Stimulated activated CD8-positive, alpha-beta memory T cell treated with anti-CD3 and anti-CD28 coated beads, Interleukin-15, amount 100 ng/mL, for 4 hours (primary cell): ENCODE measurements at places on chromosomes 12 and 14.

DNA sequence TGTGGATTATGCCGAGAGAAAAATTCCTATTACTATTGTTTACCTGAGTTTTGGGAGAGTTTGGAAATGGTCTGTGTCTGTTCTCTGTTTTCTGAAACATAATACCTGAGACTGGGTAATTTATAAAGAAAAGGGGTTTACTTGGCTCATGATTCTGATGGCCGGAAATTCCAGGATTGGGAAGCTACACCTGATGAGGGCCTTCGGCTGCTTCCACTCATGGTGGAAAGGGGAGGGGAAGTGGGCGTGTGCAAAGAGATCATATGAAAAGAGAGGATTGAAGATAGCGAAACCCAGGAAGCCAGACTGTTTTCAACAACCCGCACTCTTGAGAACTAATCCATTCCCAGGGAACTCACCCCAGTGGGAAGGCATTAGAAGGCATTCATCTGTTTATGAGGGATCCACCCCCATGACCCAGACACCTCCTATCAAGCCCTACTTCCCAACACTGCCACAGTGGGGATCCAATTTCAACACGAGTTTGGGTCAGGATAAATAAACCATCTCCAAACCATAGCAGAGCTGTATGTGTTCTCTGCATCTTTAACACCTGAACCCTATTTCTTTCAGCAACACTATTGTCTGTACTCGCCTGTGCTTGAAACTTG is 51.1 kb downstream of the APAF1 start:
- DNase-seq: no peak

- no peak for DNase-seq
These were observed 21.3 kb downstream of the TSPAN9 start for GRCh38 chr12:3098436-3098835.

DNA sequence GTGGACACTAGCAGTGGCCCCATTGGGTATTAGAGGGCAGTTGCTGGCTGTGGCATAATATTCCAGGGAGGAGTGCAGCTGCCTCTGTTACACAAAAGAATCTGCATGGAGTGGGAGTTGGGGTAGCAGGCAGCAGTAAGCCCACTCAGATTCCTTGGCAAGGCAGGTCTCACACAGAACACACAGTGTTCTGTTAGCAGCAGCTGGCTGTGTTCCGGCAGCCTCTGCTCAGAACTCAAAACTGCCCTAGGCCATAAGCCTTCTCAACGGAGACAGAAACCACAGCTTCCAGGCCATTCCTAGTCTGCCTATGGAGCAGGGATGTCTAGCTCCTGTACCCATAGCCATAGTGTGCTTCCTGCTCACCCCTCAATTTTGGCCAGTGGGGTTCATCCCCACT is 1085.4 kb downstream of the SLC6A15 start:
- no peak for DNase-seq

DNA sequence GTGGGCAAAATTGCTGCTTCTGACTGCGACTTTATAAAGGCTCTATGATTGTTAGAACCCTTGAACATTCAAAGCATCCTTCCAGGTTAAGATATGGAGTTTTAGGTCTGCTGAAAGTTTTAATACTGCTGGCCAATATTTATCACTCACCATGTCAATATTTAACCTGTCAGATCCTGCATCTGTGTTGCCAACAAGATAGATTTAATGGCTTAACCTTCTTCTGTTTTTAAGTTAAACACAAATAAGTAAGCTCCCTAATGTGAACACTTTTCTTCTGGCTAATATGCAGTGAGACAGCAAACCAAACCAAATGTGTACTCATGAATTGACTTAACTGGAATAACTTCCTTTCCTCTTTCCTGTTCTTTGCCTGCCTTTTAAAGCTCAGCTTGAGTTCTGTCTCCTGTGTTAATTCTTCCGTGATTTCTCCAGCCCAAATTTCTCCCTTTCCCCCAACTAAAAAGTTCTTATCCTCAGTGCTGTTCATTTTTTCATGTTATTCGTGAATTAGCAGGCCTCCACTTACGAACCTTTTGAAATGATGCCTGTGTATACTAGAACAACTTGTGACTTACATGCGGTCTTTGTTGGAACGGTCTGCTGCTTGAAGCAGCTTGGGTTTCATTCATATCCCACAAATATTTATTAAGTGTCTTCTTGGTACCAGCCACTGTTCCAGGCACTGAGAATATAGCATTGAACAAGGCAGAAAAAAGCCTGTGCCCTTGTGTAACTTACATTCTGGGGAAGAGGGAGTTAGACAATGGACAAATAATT is 9.1 kb downstream of the FBXW8 start:
- no peak for DNase-seq

GRCh38 chr14:59132796-59133494 is 55.5 kb upstream of the DAAM1 start:
- DNase-seq: no peak

- DNase-seq: no peak
These were observed 6.3 kb downstream of the RACGAP1 start for GRCh38 chr12:50018968-50019367.

DNA sequence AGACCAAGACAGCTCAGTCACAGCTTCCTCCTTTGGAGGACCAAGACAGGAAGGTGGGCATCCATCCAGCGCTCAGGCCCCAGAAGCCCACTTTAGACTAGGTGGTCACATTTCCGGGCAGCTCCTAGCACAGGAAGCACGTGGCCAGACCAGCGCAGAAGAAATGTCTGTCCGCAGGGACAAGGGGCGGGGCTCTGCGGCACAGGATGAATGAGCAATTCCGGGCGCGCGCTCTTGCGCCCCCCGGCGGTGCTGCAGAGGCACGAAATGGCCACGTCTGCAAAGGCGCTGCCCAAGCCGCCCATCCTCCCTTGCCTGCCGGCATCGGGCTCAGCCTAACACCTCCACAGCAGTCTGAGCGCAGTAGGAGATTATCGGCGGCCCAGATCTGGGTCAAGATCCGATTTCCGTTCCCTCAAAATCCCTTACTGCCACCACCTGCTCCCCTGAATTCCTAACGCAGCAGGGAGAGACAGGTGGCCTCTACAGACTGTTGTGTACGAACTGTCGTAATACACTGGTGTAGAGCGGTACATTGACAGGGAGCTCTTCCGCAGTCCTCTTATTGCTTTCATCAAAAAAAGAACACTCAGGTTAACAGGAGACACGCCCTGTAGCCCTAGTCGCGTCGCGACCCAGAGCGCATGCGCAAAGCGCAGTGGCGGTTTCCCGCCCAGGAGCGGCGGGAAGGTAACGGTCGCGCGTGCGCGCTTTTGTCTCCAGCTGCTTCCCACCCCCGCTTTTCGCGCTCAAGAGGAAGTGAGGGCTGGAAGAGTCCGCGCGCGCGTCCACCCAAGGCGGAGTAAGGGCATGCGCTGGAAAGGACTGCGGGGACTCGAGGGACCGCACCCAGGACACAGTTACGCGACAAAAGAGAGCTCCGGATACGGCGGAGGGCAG is 794 bp downstream of the TUBA1B start:
- DNase-seq: peak; percentile 85

- no peak for DNase-seq
These were observed 14.1 kb downstream of the EIF5 start for GRCh38 chr14:103348154-103348553.

GRCh38 chr12:6555018-6555691 is 687 bp downstream of the IFFO1 start:
- DNase-seq: no peak

DNA sequence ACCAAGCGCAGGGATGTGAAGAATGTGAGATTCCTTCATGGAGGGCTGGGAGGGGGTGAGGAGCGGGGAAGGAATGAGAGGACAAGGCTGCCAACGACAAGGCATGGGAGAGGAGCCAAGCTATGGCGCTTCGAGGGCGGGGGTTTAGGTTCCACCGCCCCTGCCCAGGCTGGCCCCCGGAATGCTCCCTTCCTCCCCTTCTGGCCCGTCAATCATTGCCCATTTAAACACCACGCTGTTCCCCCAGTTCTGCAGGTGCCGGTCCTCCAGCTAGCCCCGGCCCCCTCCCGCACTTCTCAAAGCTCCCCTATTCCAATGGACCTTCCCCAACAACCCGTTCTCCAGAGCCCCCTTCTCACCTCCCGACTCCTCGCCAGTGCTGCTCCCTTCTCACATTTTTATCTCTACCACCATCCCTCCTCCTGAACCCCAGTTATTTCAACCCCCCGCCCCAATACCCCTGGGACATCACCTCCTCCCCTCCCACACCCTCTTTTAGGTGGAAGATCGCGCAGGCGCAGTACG is 428 bp downstream of the RNF41 start:
- no peak for DNase-seq

DNA sequence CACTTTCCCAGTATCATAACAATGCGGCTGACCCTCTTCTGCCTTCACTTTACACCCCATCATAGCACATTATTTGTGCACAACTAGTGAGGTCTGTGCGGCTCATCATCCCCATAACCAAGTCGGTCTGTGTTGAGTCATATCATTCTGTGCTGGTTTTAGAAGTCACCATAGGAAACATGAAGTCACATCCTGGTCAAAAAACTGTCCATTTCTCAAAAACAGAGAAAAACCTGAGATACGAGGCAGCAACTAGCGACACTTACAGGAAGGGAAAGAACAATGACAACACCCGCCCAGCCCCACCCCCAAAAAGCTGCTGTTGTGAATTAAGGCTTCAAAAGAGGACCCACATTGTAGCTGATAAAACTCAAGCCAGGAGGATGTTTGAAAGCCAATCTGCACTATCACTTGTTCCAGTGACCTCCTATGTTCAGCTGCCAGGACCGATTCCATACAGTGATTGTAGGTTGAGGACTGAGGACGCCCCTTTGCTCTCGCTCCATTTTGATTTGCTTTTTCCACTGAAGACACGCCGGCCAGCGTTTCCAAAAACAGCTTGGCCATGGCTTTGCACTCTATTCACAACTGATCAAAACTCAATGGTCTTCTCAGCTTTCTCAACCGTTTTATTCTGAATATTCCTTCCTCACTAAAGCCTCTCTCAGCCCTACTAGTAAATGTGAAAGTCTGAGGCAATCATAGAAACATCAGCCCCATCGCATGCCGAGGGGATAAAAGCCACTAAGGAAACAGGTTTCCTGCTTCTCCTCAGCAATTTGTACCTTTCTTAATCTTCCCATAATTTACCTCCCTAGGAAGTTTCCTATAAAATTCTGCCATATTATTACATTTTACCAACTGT is 87.5 kb downstream of the DUSP16 start:
- no peak for DNase-seq

DNA sequence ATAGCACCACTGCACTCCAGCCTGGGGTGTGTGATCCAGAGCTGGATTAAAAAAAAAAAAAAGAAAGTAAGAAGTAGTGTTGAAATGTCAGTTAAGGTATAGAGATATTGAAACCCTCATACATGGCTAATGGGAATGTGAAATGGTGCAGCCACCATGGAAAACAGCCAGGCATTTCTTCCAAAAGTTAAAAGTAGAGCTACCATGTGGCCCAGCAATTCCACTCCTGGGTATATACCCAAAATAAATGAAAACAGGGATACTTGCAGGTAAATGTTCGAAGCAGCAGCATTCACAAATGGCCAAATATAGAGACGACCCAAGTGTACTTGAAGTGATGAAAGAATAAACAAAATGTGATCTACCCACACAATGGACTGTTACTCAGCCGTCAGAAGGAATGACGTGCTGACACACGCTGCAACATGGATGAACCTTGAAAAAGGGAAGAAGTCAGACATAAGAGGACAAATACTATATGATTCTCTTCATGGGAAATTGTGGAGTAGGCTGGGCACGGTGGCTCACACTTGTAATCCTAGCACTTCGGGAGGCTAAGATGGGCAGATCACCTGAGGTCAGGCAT is 15.2 kb downstream of the IL31 start:
- no peak for DNase-seq

GRCh38 chr12:89882050-89882449 is 173.4 kb upstream of the ATP2B1 start:
- no peak for DNase-seq

GRCh38 chr14:93857500-93858283 is 69.4 kb upstream of the PRIMA1 start:
- DNase-seq: no peak

DNA sequence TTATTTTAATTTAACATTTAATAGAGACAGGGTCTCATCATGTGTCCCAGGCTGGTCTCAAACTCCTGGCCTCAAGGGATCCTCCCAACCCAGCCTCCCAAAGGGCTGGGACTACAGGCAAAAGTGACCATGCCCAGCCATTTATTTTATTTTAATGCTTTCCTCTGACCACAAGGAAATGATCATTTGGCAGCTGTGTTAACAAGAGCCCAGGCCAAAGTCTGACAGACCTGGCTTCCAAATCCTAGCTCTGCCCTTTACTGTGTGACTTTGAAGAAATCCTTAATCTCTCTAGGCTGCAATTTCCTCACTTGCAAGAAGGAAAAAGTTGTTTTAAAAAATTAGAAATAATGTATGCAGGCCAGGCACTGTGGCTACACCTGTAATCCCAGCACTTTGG is 16.7 kb upstream of the GCH1 start:
- no peak for DNase-seq

- no peak for DNase-seq
These were observed 265.7 kb downstream of the SNAPC1 start for GRCh38 chr14:62027958-62028357.

DNA sequence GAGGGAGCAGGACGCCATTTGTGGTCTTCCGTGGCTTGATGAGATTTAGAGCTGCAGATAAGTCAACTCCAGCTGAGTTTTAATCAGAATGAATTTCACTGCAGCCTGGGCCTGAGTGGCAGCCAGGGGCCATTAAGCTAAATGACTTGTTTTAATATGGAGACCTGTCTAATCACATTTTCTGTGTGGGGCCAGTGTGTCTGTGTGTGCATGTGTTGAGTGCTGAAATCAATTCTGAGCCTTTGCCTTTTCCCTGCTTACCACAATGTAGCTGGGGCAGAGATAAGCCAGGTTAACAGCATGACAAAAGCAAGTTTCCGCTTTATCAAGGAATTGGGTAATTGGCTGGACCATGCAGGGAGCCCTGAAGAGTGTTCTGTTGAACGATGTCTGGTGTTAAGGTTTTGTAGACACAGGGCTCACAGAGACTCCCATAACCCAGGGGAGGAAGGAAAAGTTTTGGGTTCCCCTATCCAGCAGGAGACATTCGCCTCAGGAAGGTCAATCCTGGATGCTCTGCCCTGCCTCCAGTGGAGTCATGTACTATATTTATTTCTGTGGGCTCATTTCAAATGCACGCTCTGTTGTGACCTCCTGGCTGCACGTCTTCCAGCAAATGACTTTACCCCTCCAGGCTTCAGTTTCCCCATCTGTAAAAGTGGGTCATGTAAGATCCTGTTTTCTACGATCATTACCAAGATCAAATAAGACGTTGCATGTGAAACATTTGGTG is 24.2 kb downstream of the RPH3A start:
- no peak for DNase-seq

GRCh38 chr12:103313894-103314293 is 181.9 kb downstream of the C12orf42 start:
- DNase-seq: no peak

DNA sequence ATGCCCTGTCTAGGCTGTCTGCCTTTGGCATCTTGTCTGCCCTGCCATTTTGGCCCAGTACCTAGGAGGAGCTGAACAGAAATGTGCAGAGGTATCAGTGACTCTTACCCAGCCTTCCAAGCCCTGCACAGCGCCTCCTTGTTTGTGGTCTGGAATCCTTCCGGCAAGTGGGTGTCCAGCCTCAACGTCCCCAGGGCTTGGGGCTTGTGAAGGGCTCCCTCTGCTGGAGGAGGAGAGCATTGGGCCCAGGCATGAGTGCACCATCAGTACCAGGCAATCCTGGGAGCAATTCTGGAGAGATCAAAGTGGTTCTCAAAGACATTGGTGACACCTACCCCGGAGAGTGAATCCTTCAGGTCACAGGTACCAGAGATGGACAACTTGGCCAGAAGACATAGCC is 2.4 kb upstream of the TCL1B start:
- DNase-seq: no peak
